ENCODE measurements at places on chromosomes 13 and 19.

- peak; percentile 66 for DNase-seq
Observed at GRCh38 chr13:112690283-112690929, 568 bp downstream of the ATP11A start.

GRCh38 chr13:24613755-24614154, 66.5 kb upstream of the ATP12A start:
- no peak for DNase-seq

DNA sequence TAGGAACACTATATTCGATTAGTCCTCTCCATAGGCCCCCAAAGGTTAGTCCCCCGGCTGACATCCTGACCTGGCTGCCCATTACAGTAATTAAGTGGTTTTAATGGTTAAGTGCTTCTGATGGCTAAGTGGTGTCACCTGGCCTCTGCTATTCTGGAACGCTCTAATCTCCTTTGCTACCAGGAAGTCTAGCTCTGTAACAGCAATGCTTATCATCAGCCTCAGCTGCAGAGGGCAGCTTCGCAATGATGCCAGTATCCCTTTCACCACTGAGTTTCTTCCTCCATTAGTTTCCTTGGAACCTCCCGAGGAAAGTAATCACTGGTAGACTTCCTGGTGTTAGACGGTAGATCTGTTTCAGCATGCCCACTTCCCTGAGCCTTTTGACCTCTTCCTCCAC, 8.6 kb upstream of the RNF6 start:
- DNase-seq: no peak

GRCh38 chr13:23903906-23904280, 6.6 kb upstream of the C1QTNF9B start:
- DNase-seq: no peak

GRCh38 chr13:60453490-60453889, 56.5 kb downstream of the TDRD3 start:
- DNase-seq: no peak

DNA sequence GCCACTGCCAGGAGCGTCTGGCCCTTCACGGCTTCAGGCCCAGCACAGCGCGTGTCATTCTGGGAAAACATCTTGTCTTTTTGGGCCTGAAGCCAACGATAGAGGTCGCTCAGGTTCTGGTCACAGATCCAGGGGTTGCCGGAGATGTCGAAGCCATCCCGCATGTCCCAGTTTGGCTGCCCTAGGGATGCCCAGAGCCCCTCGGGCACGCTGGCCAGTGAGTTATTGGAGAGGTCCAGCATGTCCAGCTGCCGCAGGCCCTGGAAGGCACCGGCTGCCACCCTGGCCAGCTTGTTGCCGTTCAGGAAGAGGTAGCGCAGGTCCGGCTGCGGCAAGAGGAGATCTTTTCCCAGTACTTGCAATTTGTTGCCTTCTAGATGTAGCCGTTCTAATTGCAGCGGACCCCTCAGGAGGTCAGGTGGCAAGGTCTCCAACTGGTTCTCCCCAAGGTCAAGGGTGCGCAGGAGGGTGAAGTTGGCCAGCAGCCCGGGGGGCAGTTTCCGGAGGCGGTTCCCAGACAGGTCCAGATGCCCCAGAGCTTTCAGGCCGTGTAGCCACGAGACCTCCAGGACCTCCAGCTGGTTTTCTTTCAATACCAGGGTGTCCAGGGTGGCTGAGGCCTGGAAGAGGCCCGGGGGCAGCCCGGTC, 1.8 kb downstream of the LRG1 start:
- DNase-seq: no peak

- no peak for DNase-seq
Observed at GRCh38 chr13:42649831-42650230, 75.9 kb downstream of the TNFSF11 start.

DNA sequence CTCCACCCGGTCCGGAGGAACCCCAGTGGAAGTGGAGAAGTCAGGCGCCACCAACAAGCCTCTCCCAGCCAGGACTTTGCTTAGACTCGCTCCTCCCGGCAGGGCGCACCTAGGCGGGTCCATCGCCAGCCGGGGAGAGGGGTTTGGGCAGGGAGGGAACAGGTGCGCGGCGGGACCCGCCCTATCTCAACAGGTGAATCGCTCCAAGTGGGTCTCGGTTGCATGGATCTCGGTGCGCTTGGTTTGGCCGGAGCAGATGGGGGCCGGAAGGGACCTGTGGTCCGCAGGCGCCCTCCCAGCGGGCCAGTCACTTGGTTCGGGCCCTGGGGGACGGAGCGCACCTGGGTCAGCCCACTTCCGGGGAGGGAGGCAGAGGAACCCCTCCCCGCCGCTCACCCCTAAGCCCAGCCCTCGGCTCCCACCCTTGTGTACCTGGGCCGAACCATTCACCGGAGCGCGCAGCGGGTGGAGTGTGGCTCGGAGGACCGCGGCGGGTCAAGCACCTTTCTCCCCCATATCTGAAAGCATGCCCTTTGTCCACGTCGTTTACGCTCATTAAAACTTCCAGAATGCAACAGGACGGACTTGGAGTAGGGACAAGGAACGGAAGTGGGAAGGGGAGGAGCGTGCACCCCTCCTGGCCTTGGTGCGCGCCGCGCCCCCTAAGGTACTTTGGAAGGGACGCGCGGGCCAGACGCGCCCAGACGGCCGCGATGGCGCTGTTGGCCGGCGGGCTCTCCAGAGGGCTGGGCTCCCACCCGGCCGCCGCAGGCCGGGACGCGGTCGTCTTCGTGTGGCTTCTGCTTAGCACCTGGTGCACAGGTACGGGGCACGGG, at the start of gene LSR:
Gene LSR (plus strand): TSS at position 693 of the 836 bp plus-strand sequence. CDS start 21 bp downstream, at position 714.
- DNase-seq: no peak

DNA sequence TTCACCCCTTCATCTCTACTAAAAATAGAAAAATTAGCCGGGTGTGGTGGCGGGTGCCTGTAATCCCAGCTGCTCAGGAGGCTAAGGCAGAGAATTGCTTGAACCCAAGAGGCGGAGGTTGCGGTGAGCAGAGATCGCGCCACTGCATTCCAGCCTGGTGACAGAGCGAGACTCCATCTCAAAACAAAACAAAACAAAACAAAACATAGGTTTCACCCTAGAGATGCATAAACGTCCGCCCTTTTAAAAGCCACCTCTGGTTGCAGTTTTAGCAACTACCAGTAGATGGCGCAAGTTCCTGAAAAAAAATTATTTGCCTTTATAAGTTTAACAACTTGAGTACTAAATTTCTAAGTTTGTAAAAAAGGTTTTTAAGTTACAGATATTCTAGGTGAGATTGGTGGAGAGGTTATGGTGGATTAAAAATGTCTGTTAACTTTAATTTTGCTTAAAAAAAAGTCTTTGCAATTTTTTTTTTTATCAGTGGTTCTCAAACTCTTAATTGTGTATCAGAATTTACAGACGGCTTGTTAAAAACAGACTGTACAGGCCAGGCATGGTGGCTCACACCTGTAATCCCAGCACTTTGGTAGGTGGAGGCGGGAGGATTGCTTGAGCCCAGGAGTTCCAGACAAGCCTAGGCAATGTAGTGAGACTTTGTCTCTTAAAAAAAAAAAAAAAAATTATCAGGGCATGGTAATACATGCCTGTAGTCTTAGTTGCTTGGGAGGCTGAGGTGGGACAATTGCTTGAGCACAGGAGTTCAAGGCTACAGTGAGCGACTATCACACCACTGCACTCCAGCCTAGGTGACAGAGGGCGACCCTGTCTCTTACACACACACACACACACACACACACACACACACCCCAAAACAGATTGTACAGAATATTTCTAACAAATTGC, 42.1 kb downstream of the NAA16 start:
- DNase-seq: peak; percentile 61

DNA sequence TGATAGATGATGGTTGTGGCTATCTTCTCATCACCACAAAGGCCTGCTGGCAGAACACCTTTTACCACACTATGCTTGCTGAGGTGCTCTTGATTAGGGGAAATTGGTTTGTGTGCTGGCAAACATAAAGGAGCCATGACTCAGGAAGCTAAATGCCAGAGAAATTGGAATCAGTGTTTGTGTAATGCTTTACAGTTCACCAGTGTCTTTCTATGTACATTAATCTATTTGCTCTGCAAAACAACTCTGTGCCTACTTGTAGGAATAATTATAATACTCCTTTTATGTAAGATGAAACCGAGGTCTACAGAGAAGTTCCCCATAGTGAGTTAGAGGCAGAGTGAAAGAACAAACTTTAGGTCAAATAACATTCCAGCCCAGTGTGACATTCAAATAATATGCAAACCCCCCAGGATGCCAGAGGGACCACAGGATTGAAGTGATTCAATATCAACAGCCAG, 390.5 kb upstream of the HTR2A start:
- DNase-seq: no peak

Measured in NB4 (cell line).